ENCODE measurements at places on chromosomes 3 and 15.

DNA sequence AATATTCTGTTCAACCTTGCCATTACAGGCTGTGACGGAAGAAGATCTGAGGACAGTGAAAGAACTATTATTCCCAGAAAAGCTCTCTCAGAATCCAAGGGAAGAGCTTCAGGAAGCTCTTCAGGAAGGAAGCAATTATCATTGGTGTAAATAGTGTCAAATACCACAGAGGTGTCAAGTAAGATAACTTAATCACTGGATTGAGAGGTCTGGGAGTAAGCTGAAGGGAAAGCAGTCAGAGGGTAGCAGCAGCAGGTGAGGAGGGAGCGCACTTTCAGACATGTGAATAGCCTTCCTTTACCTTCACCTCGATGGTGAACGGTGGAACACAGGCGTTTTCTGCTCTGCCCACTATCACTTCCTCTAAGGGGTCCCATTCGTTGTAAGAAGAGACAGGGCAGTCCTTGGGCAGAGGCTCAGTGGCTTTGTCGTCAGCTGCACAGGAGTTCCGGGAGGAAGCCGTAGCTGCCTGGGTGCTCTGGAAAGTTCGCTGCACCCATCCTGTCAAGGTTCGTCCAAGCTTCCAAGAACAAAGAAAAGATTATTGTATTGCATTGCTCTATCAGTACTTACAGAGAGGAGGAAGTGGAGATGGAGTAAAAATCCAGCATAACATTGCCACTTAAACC, 1.9 kb downstream of the GATM start:
- no peak for DNase-seq

- DNase-seq: no peak
These were observed 349.9 kb upstream of the TGFBR2 start for GRCh38 chr3:30256474-30256873.

GRCh38 chr3:117616227-117616626, 906.6 kb downstream of the TUSC7 start:
- no peak for DNase-seq

- no peak for DNase-seq
These were observed 96.2 kb downstream of the CORO2B start for GRCh38 chr15:68674975-68675374.

DNA sequence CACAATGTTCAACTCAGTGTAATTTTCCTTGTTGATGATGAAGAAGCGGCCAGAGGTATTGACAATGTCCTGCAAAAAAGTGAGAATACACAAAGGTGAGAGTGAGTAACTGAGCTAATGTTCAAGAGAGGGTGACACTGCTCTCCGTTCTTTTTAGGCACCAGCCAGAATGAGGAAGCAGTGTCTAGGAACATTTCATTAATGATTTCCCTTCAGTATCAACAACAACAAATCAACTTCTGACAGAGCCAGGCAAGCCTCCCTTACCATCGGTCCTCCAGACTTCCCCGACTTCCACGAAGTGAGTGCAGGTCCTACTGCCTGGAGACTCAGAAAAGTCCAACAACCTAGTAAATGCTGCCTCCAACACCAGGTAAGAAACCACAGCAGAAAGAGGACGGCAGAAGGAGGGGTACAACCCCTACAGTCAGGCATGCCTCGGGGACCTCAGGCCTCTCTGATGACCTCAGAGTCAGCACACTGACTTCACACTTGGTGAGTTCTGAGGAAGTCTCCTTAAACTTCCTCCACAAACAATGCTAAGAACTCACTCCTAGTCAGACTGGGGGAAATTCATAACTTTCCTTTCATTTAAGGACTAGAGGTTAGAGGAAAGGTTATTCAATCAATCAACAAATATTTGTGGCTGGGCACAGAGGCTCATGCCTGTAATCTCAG, 62.7 kb downstream of the NPTN start:
- DNase-seq: no peak

- peak; percentile 98 for DNase-seq
These were observed 4.7 kb downstream of the LRRC15 start for GRCh38 chr3:194364652-194365434.

DNA sequence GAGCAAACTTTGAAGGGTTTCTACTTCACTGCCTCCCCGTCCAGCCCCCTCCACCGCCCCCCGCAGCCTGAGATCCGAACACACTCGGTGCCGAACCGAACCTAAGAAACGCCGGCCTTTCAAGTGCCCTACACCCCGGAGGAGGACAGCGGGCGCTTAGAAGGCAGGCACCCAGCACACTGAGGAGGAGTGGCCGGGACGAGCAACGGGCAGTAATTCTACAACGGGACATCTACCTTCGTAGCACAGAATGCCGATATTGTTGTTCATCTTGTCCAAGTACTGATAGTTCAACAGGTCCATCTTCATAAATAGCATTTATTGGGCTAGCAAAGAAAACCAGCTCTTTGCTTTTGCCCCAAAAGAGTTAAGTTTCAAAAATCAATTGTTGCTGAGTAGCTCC, 513 bp downstream of the VGLL4 start:
- DNase-seq: no peak

DNA sequence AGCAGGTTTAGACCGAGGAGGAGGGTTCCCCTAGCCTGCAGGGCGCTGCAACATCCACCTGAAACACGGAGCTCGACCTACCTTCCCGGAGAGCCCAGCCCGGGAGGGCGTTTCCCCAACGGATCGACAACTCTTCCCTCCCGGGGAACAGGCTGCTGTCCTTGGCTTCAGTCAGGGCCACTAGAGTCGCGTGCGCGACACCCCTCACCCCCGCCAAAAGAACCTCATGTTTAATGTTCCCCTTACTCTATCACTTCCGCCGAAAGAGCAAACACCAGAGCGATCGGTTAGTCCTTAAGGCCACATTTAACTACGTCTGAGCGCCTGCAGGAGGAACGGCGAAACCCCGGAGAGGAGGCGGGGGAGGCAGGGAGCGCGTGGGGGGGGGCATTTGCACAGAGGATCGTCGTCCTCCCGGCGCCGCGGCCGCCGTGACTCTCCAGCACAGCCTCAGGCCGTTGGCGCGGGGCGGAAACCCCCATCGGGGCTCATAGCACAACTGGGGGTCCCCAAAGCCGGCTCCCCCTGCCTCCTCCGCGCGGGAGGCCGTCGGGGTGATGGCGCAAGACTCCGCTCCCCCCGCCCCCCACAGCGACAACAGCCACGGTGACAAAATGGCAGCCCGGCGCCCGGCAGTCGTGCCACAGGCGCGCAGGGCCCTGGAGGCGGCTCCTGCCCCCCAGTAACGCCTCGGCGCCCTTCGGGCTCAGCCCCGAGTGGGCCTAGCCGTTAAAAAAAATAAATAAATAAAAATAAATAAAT, 3.2 kb downstream of the ANP32A start:
- DNase-seq: no peak

DNA sequence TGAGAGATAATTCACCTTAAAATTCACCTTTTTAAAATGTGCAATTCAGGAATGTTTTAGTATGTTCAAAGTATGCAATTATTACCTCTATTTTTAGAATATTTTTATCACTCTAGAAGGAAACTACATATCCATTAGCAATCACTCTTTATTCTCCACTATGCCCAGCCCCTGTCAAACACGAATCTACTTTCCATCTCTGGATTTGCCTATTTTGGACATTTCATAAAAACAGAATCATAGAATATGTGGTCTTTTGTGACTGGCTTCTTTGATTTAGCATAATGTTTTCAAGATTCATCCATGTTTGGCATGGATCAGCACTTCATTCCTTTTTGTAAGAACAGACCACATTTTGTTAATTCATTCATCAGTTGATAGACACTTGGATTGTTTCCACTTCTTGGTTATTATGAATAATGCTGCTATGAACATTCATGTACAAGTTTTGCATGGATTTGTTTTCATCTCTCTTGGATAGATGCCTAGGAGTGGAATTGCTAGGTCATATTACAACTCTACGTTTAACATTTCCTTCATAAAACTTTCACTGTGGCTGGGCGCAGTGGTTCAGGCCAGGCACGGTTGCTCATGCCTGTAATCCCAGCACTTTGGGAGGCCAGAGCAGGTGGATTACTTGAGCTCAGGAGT, 12.7 kb downstream of the HMCES start:
- no peak for DNase-seq

GRCh38 chr3:96700322-96701315, 113.8 kb upstream of the EPHA6 start:
- DNase-seq: no peak

DNA sequence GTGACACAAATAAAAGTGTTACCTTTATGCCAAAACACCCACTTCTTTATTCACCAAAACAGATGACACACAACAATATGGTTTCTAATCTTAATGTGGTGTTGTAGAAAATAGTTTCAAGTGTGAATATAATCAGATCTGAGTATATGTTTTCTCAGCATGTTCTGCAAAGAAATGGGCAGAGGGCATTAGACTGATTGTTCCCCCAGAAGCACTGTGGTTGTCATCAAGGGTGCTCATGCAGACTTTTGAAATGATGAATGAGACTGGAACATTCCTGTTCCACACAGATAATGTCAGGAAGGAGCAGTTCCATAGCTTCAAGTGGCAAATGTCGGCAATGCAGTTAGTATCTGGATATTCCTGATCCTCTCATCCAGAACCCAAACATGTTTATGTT, 37.5 kb downstream of the GPR176 start:
- DNase-seq: no peak

DNA sequence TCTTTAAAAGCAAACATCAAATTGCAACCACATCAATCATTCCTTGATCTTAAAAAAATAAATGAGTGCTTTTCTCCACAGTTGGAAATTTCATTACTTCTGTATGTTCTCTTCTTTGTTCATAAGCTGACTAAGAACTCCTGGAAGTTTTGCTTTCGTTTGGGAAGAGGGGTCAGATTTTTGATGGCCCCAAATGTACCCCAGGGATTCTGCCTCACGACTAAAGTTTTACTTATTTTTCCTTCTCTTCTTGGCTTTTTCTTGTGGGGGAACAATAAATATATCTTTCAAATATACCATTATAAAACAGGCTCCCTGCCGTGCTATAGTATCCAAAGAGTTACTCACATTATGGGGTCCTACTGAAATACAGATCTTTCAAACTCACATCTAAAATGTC, 215.0 kb upstream of the CDIN1 start:
- DNase-seq: no peak

- DNase-seq: no peak
These were observed 10.9 kb downstream of the SEMA3F start for GRCh38 chr3:50165910-50166538.

DNA sequence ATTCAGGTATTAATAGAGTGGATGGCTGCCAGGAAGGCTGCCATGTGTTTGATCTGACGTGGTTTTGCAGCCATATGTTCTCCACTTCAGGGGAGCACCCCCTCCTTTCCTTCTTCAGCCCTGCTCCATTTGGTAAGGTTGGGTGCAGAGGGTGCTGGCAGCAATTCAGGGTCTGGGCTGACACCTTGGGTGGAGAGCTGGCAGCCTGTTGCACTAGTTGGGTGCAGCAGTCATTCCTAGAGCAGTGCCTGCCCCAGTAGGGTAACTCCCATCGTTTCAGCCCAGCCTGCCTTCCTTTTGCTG, 1.5 kb downstream of the TYRO3 start:
- DNase-seq: no peak

DNA sequence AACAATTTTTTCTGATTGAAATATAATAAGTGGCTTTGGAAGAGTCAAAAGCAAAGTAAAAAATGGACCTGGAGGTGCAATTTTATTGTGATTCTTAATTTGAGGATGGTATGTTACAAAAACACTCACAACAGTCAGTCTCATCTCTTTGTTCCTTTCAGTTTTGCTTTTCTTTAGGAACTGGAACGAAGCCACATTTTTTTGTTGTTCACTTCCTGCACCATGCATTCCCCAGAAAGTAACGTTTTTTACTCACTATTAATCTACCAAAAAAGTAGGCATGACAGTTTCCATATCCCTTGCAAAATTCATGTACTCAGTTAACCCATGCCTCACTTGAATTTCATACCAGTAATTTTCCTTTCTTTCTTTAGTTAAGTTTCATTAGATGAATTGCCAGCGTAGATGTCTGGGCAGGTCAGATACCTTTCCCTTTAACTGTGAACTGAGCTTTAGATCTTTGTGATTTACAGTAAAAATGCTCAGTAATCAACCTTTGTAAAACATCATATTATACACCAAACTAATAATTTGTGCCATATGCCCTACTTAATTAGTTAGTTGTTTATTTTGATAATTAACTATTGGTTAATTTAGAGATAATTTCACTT, 384.3 kb downstream of the ROBO1 start:
- DNase-seq: no peak

- DNase-seq: no peak
These were observed 128.7 kb downstream of the FNDC3B start for GRCh38 chr3:172167892-172168648.

GRCh38 chr3:195587824-195588223, 4.1 kb upstream of the APOD start:
- no peak for DNase-seq

GRCh38 chr15:72313448-72313840, 6.5 kb downstream of the CELF6 start:
- DNase-seq: no peak

DNA sequence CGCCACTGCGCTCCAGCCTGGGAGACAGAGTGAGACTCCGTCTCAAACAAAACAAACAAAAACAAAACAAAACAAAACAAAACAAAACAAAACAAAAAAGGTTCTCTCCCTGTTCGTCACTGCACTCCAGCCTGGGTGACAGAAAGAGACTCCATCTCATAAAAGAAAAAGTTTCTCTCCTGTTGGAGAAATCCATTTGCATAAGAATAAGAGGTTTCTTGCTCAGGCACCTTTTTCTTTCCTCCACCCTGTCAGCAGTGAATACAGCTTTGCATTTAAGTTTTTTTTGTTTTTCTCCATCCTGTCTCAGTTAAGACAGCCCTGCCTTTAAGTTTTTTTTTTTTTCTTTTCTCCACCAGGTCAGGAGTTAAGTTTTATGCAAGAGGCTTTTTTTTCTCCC, 109.5 kb downstream of the DPH6 start:
- DNase-seq: no peak

DNA sequence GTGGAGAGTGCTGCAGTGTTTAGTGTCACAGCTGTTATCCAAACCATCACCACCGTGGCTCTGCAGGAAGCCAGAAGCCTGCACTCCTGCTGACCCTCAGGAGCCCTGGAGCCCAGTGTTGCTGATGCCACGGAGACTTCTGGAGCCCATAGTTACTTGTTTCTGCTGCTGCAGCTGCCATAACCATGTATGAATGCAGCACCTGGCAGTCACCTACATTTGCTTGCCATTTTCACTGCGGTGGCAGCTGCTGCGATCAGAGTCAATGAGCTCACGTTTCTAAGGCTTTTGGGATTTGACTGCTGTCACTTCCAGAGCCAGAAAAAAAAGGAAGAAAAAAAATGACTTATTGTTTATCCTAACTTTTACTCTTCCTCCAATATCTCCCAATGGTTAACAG, 299.2 kb upstream of the THRB start:
- peak; percentile 41 for DNase-seq

All from NCI-H2081 treated with DMSO at 0.1 percent for 48 hours (cell line).